ENCODE measurements at places on chromosomes 4 and X.

GRCh38 chr4:102757681-102758080, 3.1 kb downstream of the MANBA start:
- no peak for DNase-seq

- no peak for DNase-seq
Measured at GRCh38 chr4:61588621-61589402, 388.7 kb downstream of the ADGRL3 start.

DNA sequence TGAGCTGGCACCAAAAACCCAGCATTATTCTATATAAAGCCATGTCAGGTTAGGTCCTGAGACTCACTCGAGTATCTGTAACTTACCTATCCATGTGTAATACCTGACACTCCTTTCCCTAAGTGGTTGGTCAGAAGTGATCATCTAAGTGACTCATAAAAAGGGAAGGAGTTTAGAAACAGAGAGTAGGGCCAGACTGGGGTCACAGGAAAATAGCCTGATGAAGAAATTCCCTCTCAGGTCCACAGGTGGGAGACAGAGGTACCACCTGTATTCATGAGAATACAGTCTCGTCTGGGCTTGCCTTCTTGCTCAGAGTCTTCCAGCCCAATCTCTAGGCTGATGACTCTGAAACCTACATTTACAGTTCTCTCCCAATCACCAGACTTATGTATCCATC, 161.8 kb upstream of the MAP3K15 start:
- no peak for DNase-seq

GRCh38 chr4:98828801-98829200, 100.1 kb downstream of the EIF4E start:
- DNase-seq, result no peak

GRCh38 chr4:40723728-40724127, 26.0 kb upstream of the NSUN7 start:
- no peak for DNase-seq

- no peak for DNase-seq
Measured at GRCh38 chr4:120864969-120865368, 57.6 kb downstream of the PRDM5 start.

DNA sequence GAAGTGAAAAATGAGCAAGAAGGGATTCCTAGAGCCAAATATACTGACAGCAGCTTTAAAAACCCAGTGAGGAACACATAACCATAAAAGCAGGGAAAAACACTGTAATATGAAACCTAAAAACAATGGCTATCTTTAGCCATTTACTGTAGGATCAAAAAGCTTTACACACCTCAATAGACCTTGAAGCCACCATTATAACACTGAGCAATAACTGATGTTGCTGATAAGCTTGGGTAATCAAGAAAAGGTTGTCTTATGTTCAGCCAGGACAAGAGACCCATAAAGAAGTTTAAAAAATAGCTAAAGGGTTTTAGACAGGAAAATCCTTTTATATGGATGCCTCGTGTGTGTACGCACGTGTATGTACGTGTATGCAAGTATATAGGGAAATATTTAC, 16.9 kb downstream of the GATB start:
- no peak for DNase-seq

- DNase-seq, result no peak
Measured at GRCh38 chr4:184534511-184535391, 60.4 kb upstream of the IRF2 start.

GRCh38 chr4:123250843-123251242, 145.8 kb upstream of the SPRY1 start:
- no peak for DNase-seq

GRCh38 chrX:119706616-119707015, 13.6 kb upstream of the SEPTIN6 start:
- no peak for DNase-seq

GRCh38 chr4:60897415-60897814, 302.7 kb upstream of the ADGRL3 start:
- no peak for DNase-seq

- DNase-seq, result no peak
Measured at GRCh38 chrX:141158084-141158483, 18.8 kb downstream of the LDOC1 start.

DNA sequence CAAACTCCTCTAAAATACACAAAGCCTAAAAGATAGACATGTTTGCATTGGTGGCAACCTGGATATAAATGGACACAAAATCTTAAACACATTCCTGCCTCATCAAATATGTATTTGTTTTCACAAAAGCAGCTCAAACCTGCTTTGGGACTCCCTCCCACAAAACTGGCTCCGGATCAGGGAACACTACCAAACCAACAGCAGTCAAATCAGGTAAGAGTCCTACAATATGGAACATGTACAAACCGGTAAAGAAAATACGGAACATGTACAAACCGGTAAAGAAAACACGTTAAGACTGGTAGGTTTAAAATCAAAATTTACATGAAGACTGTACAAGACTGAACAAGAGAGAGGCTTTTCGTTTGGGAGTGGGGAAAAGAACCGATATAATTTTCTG, 4.3 kb downstream of the AMTN start:
- no peak for DNase-seq

GRCh38 chr4:124203613-124204238, 508.8 kb downstream of the ANKRD50 start:
- no peak for DNase-seq

DNA sequence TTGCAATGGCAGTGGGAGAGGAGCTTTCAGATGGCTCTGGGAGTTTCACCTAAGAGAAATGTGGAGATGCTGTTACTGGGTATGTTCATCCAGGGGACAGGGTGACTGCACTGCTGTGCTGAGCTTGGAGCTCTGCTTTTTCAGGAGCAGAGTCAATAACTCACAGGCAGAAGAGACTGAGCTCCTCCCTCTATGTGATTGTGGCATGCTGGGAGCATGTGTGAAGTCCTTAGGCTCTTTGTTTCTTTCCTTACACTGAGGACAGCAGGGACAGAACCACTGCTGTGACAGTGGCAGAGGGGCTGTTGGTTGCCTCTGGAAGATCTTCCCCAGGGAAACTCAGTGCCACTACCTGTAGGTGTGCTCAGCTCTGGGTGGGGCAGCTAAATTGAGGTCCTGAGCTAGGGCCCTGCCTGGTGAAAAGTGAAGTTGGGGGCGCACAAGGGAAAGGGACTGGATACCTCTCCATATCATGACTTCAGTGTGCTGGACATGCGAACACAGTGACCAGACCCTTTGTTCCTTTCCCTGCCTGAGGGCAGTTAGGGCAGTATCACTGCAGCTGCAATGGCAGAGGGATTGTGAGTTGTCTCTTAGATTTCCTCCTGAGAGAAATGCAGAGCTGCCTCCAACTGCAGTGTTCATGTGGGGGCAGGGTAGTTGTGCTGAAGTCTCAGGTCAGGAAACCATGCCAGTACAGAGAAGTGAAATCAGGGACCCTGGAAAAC, 156.7 kb downstream of the TENT5D start:
- no peak for DNase-seq

Data from cortex of kidney (tissue), 1 donor.